Right cardiac atrium (tissue), 5 donors: ENCODE measurements at places on chromosomes 4 and X. TPM values are rescaled to one million over a fixed set of nuclear protein-coding genes. Genes with fewer than 3 reads are reported as not detected.

DNA sequence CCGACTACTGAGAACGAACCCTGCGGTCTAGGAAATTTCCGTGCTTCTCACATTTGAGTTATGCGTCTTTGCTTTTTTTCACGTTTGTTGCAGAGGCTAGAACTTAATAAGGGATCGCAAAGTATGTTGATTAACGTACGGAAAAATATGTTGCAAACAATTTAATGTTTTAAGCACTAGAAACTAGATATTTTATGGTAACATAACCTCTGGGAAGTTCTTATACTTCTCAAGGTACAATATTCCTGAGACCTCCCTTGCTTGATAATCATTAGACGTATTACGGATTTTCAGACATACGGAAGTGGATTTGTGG is 639 bp upstream of the PRDM5 start:
- no peak for DNase-seq

DNA sequence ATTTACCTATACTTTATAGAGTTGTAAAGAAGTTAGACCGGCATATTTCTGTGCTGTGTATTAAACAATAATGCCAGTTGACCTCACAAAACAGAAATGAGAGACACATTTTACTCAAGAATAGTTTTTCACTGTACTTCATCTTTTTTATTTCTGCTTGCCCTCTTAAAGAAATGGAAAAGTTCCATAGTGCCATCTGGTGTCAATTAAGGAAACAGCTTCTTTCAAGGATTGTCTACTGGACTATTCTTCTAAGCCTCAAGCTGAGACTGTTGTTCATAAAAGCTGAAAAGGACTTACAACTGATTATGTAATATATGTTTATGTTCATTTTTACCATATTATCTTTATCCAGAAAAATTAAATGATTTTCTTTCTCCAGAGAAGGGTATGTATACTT is 1523.7 kb downstream of the ARAP2 start:
- DNase-seq, result no peak

DNA sequence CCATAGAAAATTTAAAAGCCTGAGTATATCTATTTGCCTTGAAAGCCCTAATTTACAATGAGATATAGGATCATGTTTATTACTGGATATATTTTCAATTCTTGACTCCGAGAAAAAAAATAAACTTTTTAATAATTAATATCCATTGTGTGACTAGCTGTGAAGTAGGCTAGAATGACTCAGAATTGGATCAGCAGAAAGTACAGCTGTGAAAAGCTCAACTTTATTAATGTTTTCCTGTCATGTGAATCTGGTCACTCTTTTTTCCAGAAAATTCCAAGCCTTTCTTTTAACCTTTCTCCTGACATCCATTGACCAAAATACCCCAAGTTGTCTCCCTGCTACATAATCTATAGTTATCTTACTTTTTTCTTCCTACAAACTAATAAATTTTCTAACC is 171.8 kb upstream of the PACRGL start:
- no peak for DNase-seq

DNA sequence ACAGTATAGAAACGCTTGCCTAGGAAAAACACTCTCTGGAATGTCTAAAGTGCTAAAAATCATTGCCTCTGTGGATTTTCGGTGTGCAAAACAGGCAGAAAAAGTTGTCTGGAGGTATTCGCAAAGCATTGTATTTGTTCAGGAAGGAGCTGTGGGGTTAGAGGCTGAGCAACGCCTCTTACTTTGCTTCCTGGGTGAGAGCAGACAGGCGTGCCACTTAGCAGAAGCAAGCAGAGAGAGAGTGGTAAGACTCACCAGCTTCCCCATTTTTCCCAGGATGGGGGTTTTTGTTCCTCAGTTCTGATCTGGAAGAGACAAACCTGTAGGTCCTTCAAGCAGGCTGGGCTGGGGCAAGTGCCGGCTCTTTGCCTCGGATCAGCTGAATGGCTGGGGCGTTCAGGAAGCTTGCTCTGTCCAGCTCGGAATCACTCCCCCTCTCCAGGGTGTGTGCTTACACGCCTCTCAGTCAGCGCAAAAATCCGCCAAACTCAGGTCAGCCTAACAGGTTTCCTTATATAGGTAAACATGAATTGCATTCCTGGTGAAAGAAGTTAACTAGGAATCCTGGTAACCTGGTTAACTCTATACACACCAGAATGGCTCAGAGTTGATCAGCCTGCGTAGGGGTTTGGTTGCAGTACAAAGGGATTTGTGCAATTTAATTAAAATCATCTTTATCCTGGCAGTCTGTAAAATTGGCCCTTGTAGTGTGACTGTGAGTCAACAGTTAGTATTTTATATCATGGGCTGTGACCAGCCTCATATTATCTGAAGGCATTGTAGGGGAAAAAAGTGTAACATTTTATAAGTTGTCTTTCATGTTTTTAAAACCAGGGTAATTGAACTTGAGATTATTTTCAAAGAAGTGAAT is 213.1 kb upstream of the MID1 start:
- DNase-seq, result peak; percentile 64

DNA sequence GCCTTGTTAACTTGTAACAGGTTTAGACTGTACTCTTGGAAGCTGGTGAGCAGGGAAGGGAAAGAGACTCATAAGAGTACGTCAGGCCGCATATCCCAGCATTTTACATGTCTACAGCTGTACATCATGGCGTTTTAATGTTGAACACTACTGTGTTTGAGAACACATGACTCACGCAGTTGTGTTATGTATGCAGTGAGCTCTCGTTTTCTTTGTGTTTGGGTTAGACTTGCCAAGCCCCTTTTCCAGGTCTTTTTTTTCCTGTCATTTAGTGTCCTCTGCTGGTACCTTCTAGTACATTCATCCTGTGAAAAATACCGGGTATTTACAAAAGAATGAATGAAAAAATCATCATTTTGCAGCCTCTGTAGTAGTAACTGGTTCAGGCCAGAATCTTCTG is 35.3 kb downstream of the SMS start:
- DNase-seq, result no peak

GRCh38 chr4:30881985-30882384 is 161.8 kb downstream of the PCDH7 start:
- DNase-seq, result no peak

DNA sequence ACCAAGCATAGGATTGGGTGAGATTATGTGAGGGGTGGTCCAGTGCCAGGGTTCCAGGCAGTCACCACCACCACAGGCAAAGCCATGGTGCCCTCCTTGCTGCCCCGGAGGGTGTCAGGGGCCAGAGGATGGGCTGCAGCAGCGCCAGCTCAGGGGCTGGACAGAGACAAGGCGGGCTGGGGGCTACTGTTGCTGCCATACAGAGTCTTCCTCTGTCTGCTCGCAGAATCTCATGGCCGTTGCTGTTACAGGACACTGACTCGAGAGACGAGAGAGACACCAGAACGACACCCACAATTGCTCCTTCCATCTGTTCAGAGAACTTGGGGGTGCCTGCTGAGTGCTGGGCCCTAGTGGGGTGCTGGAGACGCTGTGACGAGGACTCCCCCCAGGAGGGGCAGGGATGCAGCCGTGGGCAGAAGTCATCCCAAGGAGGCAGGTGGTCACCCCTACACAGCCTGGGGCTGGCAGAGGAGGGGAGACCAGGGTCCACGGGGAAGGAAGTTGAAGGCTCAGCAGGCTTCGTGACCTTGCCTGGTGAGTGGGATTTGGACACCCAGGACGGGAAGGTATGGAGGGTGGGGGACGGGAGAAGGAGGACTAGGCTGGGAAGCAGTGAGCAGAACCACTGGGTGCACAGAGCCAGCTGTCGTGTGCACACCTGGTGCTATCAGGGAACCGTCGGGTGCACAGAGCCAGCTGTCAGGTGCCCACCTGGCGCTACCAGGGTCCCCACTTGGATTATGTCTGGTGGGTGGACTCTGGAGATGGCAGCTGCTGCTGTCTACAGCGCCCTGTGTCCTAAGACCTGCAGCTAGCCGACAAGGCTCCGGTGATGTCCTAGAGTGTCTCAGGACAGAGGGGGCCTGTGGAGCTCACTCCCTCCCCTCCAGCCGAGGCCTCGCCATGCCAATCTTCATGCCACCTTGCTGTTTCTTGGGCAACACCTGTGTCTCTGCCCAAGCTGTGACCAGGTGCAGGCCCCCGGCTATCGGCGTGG is 43.9 kb upstream of the HMX1 start:
- DNase-seq, result no peak

GRCh38 chr4:13615161-13615560 is 12.4 kb downstream of the BOD1L1 start:
- no peak for DNase-seq

DNA sequence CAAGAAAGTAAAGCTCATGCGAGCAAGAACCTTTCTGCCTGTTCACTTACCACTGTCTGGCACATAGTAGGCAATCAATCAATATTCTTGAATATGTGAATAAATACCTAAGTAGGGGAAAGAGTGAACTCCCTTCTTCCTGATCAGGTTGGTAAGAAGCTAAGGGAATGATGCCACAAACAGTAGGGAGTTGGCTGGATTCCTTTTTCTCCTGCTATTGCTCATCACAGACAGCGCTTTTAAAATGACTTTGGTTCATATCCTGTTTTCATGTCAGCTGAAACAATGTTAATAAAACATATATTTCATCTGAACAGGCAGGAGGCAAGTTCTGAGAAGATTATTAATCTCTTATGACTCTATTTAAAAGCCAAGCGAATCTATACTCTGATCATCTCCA is 99.2 kb downstream of the NSUN7 start:
- DNase-seq, result no peak

DNA sequence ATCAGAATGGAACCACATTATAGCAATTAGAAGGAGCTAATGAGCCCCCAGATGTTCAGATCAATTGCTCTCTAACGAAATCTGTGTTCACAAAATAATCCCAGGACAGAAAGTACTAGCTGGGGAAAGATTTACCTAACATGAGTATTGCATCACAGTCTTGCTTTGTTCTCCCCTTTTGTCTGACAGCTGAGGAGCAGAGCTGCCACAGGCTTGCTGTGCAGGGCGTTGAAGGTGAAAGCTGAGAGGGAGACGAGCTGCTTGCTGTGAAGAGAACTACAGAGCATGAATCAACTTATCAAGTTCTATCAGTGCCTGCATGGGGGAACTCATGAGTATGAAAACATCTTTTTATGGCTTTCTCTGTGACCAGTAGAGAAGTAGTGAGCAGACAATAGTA is 441.2 kb downstream of the CENPC start:
- DNase-seq, result no peak

MAGEA4 gene
- not detected for total RNA-seq

IL1RAPL1 gene
- total RNA-seq, result 2.5 TPM

SPIN3 gene
- total RNA-seq, result 6.5 TPM

TMSB15C gene
- 1.4 TPM for total RNA-seq

PRDM8 gene
- 1.2 TPM for total RNA-seq

RIBC1 gene
- 0.71 TPM for total RNA-seq

PPEF1 gene
- 2.1 TPM for total RNA-seq
